ENCODE measurements at places on chromosomes 7 and 10. TPM values are rescaled to one million over a fixed set of nuclear protein-coding genes. Genes with fewer than 3 reads are reported as not detected.

The ASB13 gene
- 18.3 TPM for total RNA-seq

DNA sequence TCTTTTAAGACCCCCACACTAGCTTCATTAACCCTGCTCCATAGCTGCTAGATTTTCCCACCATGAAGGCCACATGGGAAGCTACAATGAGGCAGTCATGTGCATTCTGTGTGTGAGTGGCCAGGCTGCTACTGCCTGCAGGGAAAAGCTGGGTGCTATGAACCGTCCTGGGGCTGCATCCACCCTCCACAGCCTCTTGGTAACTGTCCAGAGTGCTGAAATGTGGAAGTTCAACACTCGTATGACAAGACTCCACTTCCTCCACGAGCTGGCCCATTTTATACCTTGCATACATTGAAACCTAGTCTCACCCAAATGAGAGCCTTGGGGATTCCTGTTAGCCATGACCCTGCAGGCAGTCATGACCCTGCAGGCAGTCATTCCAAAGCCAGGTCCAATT is 59.4 kb downstream of the CUZD1 start:
- no peak for DNase-seq

GRCh38 chr7:70389531-70390151 is 742.3 kb upstream of the GALNT17 start:
- DNase-seq = no peak

- no peak for DNase-seq
Measured at GRCh38 chr10:131646551-131647525, 254.0 kb upstream of the PPP2R2D start.
